Spinal cord (tissue), 10 donors: ENCODE measurements at places on chromosomes 5 and 9.

DNA sequence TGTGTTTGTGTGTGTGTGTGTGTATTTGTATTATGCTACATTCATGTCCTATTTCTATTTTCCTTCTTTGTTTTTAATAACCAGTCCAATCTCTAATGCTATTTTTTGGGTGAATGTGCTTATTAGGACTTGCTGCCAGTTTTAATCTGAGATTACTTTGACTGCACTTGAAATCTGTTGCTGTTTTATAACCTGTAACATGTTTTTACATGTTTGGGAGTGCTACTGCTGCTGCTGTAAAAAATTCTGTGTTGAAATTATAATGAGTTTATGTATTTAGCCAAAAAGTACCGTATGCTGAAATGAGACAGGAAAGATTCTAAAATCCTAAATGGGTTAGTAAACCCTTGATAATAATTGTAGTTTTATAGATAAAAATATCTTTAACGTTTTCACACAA, 104.7 kb upstream of the SSBP2 start:
- DNase-seq = no peak

DNA sequence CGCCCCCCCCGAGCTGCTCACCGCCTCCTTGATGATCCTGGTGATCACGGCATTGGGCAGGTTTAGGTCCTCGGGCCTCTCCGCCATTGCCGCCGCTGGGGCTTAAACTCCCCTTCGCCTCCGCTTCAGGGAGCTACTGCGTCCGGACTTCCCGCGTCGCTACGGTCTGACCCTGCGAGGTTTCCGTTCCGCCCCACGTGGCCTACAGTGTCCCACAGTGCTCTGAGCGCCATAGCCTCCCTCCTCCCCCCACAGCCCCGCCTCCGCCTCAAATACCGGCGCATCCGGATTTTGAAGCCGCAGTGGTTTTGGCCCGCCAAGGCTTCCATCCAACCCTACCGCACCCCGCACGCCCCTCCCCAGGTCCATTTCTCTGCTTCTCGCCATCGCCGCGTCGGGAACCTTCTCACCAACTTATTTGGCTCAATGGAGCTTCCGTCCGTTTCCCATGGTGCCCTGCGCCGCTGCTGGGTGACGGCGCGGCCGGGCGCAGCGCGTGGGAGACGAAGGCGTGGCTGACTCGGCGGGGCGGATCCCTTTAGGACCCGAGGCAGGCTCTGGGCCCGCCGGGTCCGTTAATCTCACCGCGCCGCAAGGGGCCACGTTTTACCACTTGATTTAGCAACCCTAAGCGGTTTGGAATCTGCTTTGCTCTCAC, at the start of the genes C9orf43 and POLE3:
Gene C9orf43, plus strand, starts transcription at position 541 of the 658 bp plus-strand sequence. CDS start 2,747 bp downstream, outside the sequence.
Gene POLE3, minus strand, starts transcription at position 469 of the 658 bp plus-strand sequence. Its CDS starts 382 bp downstream, at position 87.
- DNase-seq = peak; percentile 94

- DNase-seq = no peak
Observed at GRCh38 chr5:83516377-83516776, 44.8 kb downstream of the VCAN start.

GRCh38 chr9:22138956-22139660, 130.0 kb upstream of the CDKN2B start:
- DNase-seq = no peak

DNA sequence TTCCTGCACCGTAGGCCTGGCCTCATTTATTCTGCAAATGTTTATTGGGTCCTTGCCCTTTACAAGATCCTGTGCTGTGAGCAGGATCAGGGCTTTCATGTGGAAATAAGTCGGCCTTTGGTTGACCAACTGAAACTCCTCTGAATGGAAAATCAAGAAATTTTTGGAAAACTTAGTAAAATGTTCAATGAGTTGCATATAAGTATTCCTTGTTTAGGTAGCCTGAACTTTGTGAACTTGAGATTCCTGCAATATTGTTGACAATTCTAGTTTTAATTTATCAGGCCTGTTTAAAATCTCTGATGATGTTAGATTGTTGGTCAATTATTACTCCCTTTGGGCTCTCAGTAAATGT, 1.1 kb downstream of the MAML1 start:
- no peak for DNase-seq

- DNase-seq = no peak
Observed at GRCh38 chr9:12737871-12738270, 36.9 kb upstream of the LURAP1L start.

GRCh38 chr5:137492331-137492730, 6.8 kb downstream of the SPOCK1 start:
- DNase-seq = no peak

- DNase-seq = no peak
Observed at GRCh38 chr9:33350310-33350709, 52.1 kb downstream of the AQP7 start.

DNA sequence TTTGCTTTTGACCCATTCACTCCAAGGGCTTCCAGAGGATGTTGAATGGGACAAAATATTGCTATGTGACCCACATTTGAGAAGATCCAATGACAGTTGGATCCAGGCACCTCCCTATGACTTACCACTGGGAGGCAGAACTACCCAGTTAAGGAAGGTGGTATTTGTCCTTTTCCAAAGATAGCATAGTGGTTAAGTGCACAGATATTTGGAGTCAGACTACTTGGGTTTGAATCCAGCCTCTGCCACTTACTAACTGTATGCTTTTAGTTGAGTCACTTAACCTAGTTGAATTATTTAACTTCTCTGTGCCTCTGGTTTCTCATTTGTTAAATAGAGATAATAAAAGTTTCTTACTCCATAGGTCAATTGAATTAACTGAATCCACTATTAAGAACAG, 74.5 kb upstream of the PALM2AKAP2 start:
- DNase-seq = no peak

GRCh38 chr9:137166380-137167229, 3.2 kb downstream of the LRRC26 start:
- DNase-seq = no peak

GRCh38 chr5:39080168-39080567, 6.0 kb upstream of the RICTOR start:
- DNase-seq = no peak
